ENCODE measurements at places on chromosomes 5 and 9.

GRCh38 chr5:160311491-160312133 is 752 bp downstream of the CCNJL start:
- DNase-seq, result no peak

DNA sequence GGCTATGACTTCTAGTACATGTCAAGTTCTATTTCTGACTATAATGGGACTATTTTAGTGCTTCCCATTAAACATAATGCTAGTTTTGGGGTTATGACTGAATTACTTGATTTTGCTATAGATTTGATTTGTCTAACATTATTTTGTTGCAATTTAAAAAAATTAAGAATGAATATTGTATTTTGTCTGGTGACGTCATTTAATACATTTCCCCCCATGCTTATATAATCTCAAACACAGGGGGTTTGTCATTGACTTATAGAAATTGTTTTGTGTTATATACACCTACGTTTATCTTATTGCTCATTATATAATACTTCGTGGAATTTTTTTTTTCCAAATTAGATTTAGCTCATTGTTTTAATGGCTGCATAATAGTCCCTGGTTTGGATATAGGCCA is 270.3 kb upstream of the VLDLR start:
- no peak for DNase-seq

DNA sequence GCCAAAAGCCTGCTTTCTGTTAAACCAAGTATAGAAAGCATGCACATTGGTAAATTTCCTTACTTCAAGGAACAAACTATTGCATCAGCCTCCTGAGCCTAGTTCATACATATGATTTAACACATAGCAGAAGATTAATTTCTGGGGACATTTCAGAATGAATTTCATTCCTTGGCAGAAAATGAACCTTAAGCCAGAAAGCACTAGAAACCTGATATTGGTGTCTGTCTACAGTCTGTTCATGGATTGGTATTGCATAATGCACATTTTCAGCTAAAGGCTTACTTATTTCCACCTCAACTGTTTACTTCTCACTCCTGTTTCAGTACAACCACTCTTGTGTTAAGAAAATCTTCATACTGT is 1471.8 kb upstream of the NUDT12 start:
- no peak for DNase-seq

GRCh38 chr5:57445006-57445704 is 37.5 kb downstream of the ACTBL2 start:
- DNase-seq, result no peak

GRCh38 chr9:127253446-127253845 is 11.1 kb upstream of the GARNL3 start:
- no peak for DNase-seq

- no peak for DNase-seq
These were observed 551.2 kb upstream of the TUSC1 start for GRCh38 chr9:26229324-26230054.

- peak; percentile 81 for DNase-seq
These were observed 96.5 kb downstream of the GADD45G start for GRCh38 chr9:89701221-89701798.

- no peak for DNase-seq
These were observed 201.1 kb downstream of the EPB41L4A start for GRCh38 chr5:112217843-112218579.

GRCh38 chr5:141484310-141484640 is 555 bp upstream of the PCDHGC4 start:
- DNase-seq, result no peak

DNA sequence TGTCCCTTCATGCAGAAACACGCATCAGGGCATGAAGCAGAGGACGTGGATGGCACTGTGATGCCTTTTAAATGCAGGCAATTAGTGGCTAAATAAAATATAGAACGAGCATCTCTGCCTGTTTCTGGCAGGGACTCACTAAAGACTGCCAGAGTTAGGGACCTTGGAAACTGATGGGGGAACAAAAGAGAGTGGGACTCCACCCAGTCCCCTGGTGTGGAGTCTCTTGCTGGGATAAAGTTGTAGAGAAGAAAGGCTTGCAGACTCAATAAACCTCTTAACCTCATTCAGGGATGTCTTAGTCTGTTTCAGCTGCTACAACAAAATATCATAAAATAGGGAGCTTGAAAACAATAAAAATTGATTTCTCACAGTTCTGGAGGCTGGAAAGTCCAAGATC is 87.6 kb upstream of the ARAP3 start:
- no peak for DNase-seq

DNA sequence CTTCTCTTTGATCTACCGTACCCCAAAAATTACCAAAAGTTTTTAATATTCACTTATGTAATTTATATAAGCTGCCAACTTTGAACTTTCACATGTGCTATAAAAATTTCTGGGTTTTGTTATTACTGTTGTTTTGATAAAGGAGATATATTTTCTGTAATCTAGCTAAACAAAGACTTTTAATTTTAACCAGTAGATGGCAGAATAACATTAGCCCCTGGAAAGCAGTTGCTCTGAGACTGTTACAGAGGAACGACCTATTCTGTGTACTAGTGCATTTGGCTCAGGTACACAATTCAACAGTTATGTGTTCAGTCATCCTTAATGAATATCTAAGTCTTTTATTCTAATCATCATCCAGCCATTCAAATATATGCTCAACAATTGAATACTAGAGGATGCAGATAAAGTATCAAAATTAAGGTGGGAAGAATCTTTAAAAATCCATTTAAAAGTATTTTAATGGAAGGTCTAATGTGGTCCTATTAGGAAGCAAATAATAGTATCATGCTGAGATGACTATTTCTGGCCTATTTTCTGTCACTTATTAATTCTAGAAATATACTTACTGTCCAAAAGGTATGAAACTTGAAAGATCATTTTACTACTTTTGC is 8.6 kb downstream of the KLHL9 start:
- DNase-seq, result peak; percentile 56

- DNase-seq, result no peak
These were observed 59.5 kb upstream of the GNE start for GRCh38 chr9:36317766-36318165.

- DNase-seq, result no peak
These were observed 392.9 kb downstream of the RASEF start for GRCh38 chr9:82670000-82670399.

DNA sequence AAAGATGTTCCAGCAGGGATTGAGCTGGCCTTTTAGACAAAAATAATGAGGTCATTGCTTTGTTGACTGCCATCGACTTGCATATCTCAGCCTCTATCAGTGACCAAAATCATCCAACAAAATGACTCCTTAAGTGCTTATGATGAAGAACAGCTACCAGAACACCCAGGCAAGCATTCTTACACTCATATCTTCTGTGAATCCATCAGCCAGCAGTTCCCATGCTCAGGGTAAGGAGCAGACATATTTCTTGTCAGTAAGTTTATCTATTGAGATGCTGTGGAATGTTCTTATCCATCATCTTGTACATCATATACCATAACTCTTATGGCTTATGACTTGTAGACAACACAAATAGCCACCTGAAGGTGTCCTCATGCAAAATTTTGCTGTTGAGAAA is 20.2 kb upstream of the SPDL1 start:
- DNase-seq, result no peak

DNA sequence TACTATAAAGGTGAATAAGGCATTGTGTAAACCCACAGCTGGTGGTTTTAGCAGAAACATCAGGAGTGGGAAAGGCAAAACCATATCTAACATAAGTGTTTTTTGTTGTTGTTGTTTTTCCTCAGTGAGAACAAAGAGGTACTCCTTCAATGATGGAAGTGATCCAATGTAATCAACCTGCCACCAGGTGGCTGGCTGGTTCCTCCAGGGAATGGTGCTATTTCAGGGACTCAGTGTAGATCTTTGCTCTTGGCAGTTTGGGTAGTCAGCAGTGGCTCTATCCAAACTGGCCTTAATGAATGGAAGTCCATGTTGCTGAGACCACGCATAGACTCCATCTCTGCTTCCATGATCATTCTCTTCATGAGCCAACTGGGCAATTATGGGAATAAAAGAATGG is 10.8 kb downstream of the DMRTA1 start:
- DNase-seq, result no peak

DNA sequence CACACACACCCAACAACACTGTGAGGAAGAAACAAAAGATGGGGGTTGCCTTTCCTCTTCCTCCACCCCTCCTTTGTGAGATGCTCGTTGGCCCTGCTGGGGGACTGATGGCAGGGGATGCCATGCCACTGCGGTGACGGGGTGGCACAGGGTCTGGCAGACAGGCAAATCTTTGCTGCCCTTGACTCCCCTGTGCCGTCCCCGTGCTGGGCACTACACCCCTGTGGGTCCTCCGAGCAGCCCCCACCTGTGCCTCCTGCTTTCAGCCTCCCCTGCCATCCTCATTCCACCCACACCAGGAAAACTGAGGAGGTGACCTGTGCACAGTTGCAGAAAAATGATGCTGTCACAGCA is 40.2 kb upstream of the IER5L start:
- no peak for DNase-seq

DNA sequence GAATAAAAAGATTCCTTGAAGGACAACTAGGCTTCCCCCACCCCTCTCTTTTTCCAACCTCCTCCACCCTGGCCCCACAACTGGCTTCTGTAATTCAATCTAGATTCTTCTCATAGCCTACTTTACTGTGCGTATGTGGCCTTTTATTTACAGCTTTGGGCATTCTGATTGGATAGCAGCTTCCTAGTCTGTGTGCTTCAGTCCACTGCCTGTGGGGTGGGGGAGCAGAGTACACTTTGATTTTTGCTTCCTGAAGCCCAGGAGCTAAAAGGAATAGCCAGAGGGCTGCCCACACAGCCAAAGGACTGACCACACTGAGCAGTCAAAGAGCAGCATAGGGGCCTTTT is 30.4 kb downstream of the RUSC2 start:
- no peak for DNase-seq

GRCh38 chr5:9059920-9060691 is 485.8 kb downstream of the SEMA5A start:
- DNase-seq, result no peak

DNA sequence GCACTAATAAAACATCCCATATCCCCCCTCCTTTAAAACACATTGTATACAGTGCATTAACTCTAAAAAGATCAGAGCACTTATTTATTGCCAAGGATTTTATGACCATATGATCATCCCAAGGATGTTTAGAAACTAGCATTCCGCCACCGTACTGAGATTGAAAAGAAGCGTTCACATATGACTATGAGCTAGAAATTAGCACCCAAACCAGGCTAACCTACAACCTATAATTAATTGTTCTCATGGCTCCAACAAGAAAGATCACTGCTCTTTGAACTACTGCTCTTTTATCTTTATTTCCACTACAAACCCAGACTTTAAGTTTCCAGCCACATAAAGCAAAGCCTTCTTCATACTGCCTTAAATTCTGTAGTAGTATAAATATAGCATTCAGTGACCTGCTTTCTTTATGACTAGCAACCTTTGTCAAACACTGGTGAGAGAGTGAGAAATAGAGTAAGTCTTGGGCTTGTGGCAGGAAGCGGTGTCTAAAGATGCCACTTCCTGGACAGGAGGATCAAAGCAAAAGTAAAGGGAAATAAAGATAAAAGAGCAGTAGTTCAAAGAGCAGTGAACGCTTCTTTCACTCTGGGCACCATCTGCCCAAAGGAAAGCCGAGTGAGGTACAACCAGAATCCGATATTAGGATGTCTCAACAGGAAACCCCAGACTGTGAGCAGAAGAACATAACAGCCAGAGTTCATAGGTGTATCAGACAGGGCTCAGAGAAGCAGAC is 151.1 kb upstream of the ERCC6L2 start:
- DNase-seq, result peak; percentile 90

- DNase-seq, result no peak
These were observed 52.7 kb downstream of the ADAMTSL1 start for GRCh38 chr9:18526685-18527084.

DNA sequence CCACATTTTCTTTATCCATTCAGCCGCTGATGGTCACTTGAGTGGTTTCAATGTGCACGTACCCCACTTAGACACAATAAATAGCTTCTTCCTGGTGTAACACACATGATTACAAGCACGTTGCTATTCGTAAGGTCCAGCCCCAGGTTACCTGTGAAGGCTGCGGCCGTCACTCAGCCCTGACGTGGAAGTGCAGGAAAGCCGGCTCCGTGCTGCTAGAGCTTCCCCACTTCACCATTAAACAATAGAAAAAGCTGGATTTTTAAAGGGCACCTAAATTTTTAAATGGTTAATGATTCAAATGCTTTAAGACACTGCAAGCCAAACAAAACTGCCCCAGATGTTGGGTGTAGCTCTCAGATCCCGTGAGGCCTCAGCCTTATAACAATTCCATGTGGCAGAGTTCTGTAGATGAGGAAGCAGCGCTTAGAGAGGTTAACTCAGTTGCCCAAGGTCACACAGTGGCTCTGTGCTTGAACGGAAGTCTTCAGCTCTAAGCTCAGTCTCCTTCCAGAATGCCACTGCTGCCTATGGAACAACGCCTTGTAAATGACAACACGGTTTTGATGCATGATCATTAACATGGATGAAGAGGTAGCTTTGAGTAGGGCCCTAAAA is 125.7 kb downstream of the COL23A1 start:
- DNase-seq, result no peak

DNA sequence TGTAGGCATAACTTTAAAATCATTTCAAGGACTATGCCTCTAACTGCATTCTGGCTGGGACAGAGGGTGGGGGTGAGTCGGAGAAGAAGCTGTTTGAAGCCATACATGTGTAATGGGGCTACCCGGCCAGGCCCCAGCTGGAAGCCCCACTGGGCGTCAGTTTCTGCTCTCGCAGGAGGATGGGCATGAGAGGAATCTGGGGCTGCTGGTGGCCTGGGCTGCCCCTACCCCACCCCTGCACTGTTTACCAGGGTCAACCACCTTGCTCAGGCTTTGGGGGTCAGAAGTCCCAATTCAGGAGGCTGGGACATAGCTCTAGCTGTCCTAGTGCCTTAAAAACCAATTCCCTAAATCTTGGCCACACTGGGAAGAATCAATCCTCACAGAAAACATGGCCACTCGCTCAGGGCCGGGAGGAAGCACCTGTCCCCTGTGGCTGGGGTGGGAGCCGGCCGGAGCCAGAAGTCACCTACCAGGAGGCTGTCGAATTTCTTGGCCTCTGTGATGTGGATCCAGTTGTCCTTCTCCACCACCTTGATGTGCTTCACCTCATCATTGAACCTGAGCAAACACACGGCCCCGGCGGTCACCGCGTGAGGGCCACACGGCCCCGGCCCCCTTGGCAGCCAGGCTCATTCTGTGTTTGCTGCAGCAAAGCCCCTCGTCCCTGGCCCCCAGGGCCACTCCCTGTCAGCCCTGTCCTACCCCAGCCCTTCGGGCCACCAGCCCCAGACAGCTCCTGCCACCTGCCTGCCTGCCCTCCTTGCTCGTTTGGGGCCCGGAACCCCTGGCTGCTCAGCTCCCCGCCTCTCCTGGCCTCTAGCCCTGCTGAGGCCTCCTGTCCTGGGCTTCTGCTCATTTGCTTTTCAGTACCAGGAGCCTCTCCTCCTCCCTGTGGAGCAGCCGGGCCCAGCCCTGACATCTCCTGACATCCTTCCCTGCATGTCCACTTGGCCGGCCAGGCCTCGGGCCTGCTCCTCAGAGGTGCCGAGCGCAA is 33.6 kb upstream of the SARDH start:
- DNase-seq, result no peak

- no peak for DNase-seq
These were observed 51.0 kb downstream of the IRF1 start for GRCh38 chr5:132439521-132440089.

GRCh38 chr5:59021286-59021673 is 438.4 kb downstream of the RAB3C start:
- no peak for DNase-seq

Data from activated CD4-positive, alpha-beta T cell treated with anti-CD3 and anti-CD28 coated beads, Interleukin-2, Interleukin-6, amounts not matched to agents 100 ng/mL and 50 ng/mL, durations not matched to agents 16 hours and 8 hours (primary cell).